ENCODE measurements at places on chromosomes 16 and 17. TPM values are rescaled to one million over a fixed set of nuclear protein-coding genes. Genes with fewer than 3 reads are reported as not detected.

HSD17B1 gene
- total RNA-seq = 2.2 TPM

GUCY2D gene
- 3.1 TPM for total RNA-seq

SLC6A2 gene
- total RNA-seq = not detected

ZACN gene
- total RNA-seq = not detected

MT1G gene
- total RNA-seq = 25.3 TPM

CCDC154 gene
- total RNA-seq = 3.1 TPM

Measured in lower lobe of right lung (tissue), 2 donors.